ENCODE measurements at places on chromosomes 7 and 10.

DNA sequence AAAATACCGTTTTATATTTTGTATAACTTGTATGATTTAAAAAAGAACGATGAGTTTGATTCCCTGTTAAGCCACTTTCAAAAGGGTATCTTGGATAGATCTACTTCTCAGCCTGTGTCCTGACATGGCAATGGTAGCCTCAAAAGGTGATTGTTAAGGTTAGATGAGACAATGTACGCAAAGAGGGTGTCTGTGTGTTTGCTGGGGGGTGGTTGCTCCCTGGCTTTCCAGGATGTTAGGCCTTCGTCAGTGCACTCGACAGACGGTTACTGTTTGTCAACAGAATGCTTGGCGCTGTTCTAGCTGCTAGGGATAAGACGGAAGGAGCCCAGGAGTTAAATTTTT is 90.3 kb downstream of the NEURL1 start:
- DNase-seq = no peak

DNA sequence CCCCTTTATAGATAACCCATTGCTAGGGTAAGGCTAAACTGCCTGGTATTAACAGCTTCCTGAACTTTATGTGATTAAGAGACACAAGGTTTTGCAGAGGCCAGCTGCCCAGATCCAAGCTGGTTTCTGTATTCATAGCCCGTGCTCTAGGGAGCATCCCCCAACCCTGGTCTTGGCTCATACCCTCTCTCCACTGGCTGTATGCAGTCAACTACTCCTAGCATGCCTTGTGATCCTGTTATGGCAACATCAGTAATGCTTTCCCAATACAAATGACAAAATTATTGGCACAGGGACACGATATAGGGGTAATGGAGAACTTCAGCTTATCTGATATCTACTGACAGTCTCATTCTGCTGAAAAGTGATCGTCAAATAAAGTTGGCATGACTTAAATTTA is 202.8 kb upstream of the MKLN1 start:
- no peak for DNase-seq

DNA sequence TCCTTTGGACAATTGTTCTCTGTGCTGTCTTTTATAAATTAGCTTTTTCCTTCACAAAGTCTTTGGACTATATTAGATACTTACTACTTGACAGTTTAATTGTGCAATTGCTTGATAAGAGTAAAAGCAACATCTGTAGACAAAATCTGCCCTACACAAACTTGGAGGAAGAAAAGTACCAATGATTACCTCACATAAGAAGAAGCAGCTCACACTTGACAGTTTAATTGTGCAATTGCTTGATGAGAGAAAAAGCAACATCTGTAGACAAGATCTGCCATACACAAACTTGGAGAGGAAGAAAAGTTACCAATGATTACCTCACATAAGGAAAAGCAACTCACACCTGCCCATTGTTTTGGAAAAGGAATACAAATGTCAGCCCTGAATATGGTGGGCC is 17.1 kb upstream of the SCIN start:
- DNase-seq = no peak

- no peak for DNase-seq
These were observed 32.5 kb downstream of the PRKAR2B start for GRCh38 chr7:107076781-107077698.

DNA sequence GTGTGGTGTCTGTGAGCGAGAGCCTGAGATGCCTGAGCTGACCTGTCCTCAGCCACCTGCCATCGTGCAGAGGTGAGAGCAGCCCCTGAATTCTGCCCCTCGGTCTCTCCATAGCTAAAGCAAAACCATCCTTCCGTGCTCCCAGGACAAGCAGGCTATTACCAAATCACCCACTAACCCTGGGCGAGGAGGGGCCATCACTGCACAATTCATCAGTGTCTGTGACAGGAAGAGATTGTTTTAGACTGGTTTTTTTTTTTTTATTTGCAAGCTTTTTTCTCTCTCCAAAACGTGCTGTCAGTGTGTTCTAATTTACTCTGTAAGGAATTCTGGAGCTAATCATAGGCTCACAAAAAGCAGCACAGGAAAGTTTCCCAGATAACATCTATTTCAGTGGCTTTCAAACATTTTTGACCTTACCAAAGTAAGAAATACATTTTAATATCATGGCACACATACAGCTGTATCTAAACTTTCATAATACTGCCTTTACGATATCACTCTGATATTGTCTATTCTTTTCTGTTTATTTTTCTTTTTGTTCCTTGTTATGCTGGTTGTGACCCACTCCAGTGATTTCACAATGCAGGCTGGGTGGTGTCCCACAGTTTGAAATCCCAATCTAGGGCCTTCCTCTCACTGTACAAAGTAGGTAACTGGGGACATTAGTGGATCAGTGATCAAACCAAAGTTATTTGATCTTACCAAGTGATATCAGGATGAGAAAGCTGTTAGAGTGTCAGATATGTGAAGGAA is 62.8 kb downstream of the EGFR start:
- no peak for DNase-seq

DNA sequence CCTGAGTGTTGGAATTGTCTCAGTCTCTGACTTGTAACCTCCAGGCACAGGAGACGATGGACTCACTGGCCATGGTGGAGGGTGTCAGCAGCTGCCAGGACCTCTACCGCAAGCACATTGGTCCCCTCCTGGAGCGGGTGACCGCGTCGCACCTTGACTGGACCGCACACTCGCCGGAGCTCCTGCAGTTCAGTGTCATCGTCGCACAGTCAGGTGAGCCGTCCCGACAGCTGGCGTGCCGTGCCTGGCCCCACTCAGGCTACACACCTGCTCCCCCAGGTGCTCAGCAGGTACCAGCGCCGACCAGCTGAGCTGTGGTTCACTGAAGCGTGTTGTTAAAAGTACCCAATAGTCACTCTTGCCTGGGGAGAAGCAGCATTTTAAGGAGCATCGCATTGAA is 36.7 kb upstream of the PRKAR1B start:
- DNase-seq = no peak

GRCh38 chr7:22082886-22083703 is 137.4 kb upstream of the CDCA7L start:
- DNase-seq = peak; percentile 72

DNA sequence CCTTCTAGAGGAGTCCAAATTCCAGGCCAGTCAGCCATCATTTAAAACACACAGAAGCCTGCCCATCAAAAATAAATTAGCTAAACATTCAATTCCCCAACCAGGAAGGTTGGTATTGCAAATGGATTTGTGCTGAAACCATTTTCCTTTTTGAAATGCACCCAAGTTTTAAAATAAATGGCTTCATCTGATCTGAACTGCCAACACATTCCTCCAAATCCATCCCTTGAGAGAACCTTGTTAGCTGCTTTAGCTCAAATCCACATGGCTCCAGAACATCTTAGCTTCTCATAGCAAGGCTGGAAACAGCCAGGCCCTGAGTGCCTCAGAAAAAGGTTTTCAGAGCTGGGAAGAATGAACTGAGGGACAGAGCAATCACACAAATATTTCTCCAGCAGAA is 306.3 kb downstream of the FZD1 start:
- no peak for DNase-seq

DNA sequence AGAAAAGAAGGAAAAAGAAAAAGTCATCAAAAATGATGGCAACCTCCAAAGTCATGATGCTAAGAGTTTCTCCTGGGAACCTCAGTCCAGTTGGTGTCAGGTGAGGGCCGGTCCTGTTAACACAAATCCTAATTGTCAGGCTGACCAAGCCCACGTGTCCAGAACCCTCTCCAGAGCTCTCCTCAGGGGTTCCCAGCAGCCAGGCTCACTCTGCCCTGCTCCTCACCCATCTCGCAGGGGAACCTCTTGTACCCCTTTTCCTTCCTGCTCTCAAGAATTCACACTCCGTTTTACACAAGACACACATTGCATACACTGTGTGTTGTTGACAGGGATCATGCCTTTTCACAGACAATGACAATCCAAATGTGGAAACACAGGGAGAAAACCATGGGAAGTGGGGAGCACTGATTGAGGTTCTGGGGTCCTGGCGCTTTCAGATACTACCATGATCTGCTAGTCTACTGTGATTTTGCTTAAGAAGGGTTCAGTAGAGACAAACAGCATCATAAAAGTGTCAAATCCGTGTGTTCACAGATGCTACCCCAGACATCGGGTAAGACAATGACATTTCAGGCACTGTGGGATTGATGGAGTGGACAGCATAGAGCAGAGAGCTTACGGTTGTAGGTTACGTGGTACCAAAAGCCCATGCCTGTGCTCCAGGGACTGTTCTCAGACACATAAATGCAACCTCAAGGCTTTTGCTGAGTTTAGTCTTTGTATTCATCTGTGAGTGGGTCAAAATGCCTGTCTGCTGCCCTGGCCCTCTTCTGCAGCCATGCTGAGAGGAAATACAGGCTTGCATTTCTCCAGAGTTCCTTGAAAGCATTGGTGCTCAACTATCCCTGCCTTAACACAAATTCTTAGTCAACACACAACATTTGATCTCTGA is 16.0 kb downstream of the IL2RA start:
- DNase-seq = no peak

DNA sequence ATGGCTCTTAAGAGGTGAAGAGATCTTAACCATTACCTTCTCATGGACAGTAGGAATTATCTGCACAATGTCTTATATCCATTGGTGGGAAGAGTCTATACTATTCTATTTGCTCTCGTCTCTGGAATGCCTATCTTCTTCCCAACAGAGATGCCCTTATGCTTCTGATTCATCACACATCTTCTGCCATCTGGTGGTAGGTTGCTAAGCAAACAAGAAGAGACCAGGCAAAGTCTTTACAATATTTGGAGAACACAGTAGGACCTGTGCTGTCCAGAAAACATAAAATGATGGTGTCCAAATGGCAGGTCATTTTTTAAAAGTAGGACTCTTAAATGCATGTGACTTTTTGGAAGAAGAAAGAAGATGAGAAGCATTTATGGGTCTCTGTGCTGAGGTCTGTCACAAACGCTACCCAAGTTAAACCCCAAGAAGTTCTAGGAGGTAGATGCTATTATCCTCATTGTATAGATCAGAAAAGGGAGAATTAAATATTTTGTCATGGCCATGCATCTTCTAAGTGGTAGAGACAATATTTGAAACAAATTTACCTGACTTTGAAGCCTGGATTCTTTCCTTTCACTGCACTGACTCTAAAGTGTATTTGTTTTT is 67.8 kb upstream of the NXPH1 start:
- DNase-seq = no peak

GRCh38 chr7:157278167-157278790 is 58.5 kb upstream of the DNAJB6 start:
- DNase-seq = no peak

DNA sequence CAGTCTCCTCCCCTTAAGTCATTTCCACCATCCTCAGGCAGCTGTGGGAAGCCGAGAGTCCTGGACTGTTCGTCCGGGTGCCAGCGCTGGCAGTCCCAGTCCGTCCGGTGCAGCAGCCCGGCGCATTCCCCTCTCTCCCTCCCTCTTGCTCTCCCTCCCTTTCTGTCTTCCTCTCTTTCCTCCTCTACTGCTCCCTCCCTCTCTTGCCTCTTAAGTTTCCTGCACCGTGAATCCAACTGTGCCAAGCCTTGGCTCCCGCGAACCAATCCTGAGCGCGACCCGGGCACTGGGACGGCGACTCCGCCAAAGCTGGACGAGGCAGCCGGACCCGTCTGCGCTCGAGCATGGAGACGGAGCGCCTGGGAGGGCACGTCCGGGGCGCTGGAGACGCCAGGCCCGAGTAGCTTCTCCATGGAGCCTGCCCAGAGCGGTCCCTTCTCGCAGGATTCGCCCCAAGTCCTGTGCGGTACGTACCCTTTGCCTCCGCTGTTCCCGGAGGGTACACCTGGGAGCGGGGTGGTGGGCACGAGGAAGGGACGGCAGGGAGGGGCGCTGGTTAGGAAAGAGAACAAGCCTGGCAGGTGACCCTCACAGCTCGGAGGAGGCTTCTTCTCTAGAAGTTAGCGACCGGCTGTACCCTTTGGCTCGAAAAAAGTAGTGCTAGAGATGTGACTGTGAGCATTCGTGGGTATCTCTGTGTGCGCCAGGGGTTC is 1.0 kb downstream of the NXPH1 start:
- DNase-seq = no peak

DNA sequence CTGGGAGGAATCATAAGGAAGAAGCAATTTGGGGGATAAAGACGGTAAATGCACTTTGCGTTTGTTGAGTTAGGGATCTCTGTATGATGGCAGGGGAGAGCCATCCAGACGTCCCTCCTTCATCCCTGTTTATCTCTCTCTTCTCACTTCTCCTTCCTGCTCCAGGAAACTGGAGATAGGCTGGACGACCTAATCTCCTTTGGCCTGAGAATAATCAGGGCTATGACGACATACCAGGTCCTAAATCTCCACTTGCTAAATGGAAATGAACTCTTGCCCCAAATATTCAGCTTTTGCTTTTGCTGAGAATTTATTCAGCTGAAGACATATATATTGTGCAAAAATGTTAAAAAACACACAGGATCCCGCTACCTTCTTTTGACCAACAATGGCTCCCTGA is 182.9 kb upstream of the INHBA start:
- no peak for DNase-seq

- no peak for DNase-seq
These were observed 31.0 kb upstream of the MXI1 start for GRCh38 chr10:110176141-110177030.

- no peak for DNase-seq
These were observed 178.1 kb upstream of the SEMA3A start for GRCh38 chr7:84372712-84373111.

DNA sequence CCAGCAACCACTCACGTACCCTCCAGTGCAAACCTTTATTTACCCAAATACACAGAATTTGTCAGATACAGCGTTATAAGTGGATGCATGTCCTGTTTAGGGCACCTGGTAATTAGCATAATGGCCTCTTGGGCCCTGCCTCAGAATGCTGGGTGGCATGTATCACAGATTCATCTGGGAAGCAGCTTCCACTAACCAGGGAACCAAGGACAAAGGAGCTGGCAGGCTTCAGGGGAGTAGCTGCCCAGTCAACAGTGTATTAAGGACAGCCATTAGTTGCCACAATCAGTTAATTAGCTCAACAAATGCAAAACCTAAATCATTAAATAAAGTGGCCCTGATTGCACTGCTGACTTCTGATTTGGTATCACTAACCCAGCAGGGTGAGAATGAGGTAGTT is 105.7 kb downstream of the RAPGEF5 start:
- DNase-seq = no peak

- DNase-seq = no peak
These were observed 4.7 kb upstream of the HBP1 start for GRCh38 chr7:107164092-107164491.

GRCh38 chr7:132503415-132503814 is 72.9 kb downstream of the PLXNA4 start:
- DNase-seq = no peak

- no peak for DNase-seq
These were observed 23.8 kb upstream of the SLF2 start for GRCh38 chr10:100888957-100889356.

GRCh38 chr7:38296059-38296857 is 22.8 kb upstream of the TARP start:
- DNase-seq = no peak

GRCh38 chr10:34854147-34854601 is 39.1 kb upstream of the PARD3 start:
- DNase-seq = no peak

DNA sequence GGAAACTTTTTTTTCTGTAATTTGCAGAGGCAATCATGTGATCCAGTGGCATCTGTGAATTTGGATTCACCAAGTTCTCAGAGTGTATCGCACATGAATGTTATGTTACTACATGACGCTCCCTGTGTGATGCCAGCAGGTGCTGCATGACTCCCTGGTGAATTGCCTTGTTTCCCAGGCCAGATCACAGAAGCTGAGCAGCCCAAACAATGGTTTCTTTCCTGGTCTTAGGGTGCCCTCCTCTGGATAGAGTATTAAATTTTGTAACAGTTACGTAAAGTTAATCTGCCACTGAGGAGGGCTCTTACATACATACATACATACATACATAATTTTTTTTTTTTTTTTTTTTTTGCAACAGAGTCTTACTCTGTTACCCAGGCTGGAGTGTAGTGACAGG is 3.6 kb downstream of the ZSCAN21 start:
- peak; percentile 46 for DNase-seq
